Esophagus squamous epithelium (tissue), 5 donors: ENCODE measurements at places on chromosomes 12 and 14.

DNA sequence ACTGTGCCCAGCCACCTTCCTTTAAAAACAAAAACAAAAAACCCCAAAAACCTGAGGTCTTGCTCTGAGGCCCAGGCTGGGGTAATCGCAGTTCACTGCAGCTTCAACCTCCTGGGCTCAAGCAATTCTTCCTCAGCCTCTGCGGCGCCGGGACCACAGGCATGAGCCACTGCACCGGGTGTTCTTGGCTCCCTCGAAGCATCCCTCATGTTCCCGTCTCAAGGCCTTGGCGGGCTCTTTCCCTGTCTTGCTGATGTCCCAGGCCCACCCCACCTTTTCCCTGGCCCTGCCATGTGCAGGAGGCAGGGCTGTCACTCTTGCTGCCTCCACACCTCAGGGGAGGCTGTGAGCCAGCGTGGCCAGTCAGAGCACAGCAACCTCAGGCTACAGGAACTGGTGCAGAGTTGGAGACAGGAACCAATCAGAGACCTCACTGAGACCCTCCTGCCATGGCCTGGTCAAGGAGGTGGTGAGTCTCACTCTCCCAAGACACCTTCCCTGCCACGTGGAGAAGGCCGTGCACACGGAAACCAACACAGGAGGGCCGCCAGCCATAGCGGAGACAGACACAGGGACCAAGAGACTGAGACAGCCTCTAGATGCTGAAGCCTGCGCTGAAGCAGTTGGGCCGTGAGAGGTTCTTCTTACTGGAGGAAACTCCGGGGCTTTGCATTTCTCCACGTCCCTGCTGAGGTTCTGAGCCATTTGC is 6.0 kb upstream of the AMN start:
- no peak for DNase-seq

DNA sequence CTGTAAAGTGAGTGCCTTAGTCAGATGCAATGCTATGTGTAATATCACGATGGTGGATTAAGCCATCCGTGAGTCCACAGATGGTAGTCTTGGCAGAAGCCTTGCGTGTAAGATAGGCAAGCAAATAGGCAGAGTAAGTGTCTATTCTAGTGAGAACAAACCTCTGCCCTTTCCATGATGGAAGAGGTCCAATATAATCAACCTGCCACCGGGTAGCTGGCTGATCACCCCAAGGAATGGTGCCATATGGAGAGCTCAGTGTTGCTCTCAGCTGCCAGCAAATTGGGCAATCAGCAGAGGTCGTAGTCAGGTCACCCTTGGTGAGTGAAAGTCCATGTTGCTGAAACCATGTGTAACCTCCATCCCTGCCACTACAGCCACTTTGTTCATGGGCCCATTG is 371.2 kb upstream of the LRFN5 start:
- no peak for DNase-seq

GRCh38 chr12:68911197-68911718 is 21.7 kb downstream of the CPM start:
- DNase-seq: no peak

GRCh38 chr12:64828713-64829112 is 4.3 kb downstream of the TBC1D30 start:
- DNase-seq: no peak

DNA sequence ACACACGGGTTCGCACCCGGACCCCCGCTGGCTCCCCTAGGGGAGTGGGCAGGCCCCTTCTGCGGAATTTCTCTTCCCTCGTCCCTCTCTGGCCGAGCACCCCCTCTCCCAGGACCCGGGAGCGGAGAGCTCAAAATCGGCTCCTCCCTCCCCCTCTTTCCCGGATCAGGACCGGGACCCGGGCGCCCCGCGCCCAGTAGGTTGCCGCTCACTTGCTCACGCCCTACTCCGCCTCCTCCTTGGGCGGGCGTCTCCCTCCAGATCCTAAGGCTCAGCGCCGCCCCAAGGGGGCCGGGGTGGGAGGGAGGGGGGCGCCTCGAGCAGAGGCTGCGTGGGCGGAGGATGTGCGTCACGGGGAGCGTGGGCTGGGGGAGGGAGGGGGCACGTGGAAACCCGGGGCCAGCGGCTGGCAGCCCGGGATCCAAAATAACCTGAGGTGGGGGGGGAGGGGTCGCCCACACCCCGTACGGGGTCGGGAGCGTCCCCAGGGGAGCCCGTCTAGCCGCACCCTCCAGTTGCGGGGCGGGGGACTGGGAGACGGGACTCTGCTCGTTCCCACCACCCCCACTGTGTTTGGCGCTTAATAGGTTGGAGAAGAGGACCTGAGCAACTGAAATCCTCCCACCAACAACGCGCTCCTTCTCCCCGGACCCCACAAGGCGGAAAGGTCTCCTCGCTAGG is 1.8 kb upstream of the NAB2 start:
- peak; percentile 61 for DNase-seq

DNA sequence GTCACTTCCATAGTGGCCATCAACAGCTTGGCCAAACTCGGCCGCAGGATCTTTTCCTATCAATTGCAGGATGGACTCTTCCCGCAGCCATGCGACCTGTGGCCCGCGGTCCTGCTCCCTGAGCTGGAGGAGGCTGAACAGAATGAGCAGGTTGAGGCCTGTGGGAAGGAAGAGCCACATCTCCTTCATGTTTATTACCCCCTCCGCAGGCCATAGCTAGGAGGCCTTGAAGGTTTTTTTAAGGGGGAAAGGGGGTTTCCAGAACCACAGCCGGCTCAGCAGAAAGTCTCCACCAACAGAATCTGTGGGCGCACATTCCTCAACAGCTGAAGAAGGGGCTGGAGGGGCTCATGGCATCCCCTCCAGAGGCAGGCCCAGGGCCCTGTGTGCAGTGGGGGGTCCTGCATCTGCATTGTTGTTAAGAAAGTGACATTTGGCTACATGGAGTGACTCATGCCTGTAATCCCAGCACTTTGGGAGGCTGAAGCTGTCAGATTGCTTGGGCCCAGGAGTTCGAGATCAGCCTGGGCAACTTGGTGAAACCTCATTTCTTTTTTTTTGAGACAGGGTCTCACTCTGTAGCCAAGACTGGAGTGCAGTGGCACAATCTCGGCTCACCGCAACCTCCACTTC is 25.2 kb upstream of the PPP1R13B start:
- DNase-seq: no peak

DNA sequence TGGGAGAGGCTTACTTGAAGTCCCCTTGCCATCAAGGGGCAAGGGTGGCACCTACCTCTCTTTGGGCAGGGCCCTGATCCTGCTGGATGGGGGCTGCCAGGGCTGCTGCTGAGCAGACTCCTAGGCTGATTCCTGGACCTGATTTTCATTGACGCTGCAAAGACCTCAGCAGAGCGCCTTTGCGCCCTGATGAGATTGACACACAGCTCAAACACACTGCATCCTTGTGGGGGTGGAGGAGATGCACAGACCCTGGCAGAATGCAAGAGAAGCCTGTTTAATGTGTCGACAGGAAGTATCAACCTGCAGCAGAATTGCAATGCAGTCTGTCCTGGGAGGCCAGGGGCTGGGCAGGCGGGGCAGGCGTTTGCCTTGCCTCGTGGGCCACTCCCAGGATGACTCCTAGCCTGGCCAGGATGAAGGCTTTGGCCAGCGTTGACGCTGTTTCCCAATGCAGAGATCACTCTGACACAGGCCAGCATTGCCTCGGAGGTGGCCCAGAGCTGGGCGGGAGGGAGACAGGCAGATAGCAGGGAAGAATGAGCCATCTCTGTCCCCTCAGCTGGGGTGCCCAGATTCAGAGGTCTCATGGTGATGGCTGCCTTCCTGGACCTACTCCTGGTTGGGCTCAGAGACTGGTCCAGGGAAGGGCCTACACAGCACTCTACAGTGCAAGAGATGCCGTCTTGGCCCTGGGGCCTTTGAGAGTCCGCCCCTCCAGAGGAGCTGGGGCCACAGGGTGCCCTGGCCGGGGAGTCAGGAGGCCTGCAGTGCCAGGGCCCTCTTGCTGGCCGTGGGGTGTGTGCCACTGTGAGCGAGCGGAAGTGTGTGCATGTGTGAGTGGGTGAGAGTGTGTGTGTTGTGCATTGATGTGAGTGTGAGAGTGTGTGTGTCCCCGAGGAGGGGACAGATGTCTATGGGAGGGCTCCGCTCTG is 108.3 kb downstream of the KIF26A start:
- no peak for DNase-seq

GRCh38 chr14:42664190-42664589 is 1057.5 kb downstream of the LRFN5 start:
- DNase-seq: no peak

DNA sequence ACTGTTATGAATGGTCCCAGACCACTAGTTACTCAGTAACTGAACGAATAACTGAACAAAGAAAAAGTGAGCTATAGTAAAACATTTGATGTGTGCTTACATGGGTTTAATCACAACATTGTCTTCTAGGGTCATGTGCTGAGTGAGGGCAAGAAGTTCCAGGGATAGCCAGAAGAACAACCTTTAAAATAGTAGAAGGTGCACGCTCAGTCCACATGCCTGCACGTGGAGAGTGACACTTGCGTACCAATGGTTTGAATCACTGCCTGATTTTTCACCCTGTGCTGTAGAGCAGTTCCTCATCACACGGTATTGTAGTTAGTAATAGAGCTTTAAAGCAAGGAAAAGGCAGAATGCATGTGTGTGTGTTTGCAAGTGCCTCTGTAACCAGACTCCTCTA is 224.2 kb downstream of the EGLN3 start:
- no peak for DNase-seq

- no peak for DNase-seq
These were observed 36.7 kb downstream of the SAV1 start for GRCh38 chr14:50631408-50631821.

DNA sequence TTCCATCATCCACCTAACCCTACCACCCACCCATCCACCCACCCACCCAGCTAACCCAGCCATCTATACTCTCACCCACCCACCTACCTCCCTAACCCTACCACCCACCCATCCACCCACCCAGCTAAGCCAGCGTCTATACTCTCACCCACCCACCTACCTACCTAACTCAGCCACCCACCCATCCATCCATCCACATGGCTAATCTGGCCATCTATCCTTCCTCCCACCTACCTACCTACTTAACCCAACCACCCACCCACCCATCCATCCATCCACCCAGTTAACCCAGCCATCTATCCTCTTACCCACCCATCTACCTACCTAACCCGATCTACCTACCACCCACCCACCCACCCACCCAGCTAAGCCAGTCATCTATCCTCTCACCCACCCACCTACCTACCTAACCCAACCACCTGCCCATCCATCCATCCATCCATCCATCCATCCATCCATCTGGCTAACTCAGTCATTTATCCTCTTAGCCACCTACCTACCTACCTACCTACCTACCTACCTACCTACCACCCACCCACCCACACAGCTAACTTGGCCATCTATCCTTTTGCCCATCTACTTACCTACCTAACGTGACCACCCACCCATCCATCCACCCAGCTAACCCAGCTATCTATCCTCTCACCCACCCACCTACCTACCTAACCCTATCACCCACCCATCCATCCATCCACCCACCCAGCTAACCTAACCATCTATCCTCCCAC is 44.1 kb downstream of the RFLNA start:
- no peak for DNase-seq

- DNase-seq: no peak
These were observed 1.1 kb downstream of the WDR20 start for GRCh38 chr14:102140750-102141145.

DNA sequence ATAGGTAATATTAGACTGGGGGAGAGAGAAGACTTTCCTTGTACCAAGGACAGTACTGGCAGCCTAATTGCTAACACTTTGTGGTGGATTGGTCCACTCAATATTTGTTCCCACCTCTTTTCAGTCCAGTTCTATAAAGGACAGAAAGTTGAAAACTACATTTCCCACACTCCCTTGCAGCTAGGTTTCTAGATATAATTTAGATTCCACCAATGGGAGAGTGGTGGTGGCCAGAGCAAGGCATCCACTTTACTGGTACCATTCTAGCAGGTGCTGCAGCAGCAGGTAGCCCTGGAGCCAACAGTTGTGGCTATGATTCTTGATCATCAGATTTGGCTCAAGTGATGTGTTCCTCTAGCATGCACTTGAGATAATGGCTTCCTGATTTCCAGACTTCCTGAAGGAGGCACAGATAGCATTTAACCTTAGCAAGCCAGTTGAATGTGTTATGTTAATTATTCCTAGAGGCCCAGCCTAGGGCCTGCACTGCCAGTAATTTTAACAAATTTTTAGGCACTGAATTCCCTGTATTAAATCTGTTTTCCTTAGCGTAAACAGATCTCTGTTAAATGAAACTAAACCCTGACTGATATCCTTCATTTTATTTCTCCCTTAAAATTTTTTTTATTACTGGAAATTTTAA is 24.4 kb downstream of the SLC38A1 start:
- no peak for DNase-seq

GRCh38 chr12:62762645-62763044 is 172.3 kb downstream of the PPM1H start:
- no peak for DNase-seq

- DNase-seq: no peak
These were observed 130.1 kb downstream of the PRKCH start for GRCh38 chr14:61451491-61451890.

DNA sequence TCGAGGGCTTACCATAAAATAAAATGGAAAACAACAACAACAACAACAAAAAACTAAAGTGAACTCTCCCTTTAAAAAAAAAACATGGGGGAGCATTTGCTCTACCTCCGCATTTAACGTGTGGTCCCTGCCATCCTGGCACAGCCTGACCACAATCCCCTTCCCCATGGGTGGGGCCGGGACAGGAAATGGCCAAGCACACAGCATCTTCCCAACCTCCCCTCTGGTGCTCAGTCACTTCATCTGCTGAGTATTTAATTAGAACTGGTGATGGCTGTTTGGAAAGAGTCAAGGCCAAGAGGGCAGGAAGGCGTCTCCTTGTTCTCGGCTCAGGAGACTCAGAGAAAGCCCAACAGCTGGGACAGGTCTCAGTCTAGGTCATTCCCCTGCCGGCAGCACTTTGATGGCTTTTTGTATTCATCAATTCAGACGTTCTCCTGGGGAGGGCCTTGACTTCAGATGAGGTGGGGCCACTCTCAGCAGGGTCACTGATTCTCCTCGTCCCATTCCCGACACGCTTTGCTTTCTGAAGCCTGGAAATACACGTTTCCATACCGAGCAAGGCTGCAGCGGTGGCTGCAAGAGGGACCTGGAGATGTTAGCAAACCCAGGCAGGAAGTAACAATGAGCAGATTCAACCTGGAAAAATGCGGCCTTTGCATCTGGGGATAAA is 44.4 kb downstream of the ANO2 start:
- no peak for DNase-seq

DNA sequence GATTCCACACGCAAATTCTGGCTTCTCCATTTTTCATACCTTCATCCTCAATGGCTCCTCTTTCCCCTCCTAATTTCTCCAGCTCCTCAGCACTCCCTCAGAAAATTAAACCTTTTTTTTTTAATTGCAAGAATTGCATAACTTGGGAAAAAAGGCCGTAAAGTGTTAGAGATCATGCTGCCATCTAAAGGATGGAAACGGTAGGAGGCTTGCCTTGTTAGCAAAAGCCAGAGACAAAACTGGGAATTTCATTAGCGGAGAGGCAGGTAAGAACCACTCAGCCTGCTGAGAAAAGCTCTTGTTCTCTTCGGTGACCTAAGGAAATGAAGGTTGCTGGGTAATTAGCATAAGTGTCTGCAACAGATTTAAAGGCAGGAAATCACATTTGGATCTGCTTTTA is 204.3 kb downstream of the AEBP2 start:
- no peak for DNase-seq

- no peak for DNase-seq
These were observed 298.3 kb downstream of the SSPN start for GRCh38 chr12:26493656-26494055.
